ENCODE measurements at places on chromosomes 2 and 18.

DNA sequence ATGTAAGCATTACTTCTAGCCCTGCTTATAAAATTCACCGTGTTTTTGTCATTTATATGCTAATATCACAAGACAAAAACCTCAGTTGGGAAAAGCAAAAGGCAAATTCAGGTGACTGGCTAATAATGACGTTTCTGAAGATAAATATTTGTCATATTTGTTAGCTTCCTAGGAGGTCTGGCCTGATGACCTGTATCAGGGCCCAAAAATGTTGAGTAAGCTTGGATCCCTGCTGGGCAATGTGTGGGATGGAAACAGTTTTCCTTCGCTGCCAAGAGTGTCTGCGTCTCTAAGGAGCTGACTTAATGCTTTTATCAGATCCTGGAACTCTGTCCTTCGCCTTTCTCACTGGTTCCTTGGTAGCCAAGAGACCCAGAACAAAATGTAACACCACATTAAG, 230.1 kb upstream of the PXDN start:
- DNase-seq, result no peak

GRCh38 chr2:127535422-127535901, at the start of gene MYO7B:
Gene MYO7B, plus strand, starts transcription at chr2:127535683. Its CDS starts 24,040 bp downstream, at chr2:127559723.
- no peak for DNase-seq

DNA sequence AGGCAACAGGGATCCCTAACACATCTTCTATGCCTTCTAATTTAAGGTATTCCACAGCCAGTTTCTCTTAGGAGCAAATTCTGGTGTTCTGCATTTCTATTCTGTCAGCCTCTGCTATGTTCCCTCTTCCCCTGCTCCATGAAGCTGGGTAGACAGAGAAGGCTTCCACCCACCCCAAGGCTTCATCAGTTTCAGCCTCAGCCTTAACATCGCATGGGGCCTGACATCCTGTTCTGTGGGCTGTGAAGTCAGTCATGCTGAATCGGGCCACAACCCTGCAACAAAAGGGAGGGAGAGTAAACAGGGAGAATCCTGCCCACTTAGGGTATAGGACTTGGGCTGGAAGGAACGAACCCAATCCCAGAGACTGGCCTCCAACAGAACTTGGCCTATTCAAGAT, 70.6 kb upstream of the PPM1B start:
- DNase-seq, result no peak

- DNase-seq, result peak; percentile 63
Measured at GRCh38 chr18:6414723-6415417, at the start of gene L3MBTL4. Gene L3MBTL4, minus strand, starts transcription at chr18:6414911. Its CDS starts 103,286 bp downstream, at chr18:6311625.

DNA sequence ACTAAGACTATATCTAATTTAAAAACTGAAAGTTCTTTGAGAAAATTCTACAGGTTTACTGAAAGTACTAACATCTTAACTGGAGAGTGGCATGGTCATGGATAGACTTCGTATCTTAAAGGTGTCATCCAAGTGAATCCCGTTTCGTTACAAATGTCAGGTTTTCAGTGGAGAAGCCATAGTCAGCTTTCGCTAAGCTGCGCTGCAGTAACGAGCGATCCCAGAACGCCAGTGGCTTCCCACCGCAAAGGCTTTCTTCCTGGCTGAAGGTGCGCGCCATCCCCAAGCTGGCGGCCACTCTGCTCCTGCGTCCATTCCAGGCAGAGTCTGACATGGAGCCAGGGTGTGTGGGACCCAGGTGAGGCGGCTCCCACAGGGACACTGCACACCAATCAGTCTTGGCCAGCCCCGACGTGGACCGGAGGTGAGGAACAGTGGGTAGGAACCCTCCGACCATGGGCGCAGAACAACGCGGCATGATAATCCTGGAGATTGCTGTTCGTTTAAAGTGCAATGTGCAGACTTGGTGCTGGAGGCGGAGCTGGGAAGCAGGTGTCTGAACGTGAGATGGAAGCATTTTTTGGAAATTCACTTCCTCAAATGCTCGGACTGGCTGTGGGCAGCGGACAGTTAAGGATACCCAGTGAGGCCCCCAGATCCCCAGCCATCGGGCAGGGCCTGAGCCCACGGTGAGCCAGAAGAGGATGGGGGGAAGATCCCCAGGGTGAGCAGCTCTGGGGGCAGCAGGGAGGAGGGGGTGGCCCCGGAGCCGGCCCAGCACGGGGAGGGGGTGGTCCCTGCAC, 27.8 kb upstream of the KCNG2 start:
- DNase-seq, result no peak
